Activated CD8-positive, alpha-beta memory T cell treated with anti-CD3 and anti-CD28 coated beads for 1 hour (primary cell): ENCODE measurements at places on chromosomes 3 and 15.

DNA sequence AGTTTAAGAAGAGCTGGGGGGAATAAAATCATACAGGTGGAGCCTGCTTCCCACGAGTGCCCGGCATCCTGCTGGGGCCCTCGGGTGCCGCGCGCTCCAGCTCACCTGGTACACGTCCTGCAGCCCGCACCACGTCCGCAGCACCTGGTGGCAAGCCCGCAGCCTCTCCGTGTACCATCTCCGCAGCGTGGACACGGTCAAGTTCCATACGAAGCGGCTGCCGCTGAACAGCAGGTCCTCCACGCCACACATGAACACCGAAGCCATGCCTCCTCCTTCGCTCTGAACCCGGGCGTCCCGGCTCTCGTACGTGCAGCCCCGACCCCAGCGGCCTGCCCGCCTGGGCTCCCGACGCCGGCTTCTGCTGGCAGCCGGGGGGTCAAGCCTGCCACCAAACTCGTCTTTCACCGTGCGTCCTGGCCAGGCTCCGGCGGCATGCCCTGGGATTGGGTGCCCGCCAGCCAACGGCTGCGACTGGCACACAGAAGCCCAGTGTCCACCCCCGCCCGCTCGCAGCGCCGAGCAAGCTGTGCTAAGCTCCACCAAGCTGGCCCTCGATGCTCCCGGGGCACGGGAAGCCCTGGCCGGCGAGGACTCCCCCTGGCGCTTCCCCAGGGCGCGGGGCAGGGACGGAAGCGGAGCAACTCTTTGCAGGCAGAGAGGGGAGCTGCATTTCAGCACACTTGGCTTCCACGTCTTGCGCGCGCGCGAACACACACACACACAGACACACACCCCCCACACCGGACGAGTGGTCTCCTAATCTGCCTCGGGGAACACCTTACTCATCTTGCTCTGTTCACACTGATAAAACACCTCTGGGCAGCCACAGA lies at the start of gene FRMD4B:
FRMD4B (minus strand) TSS at position 366 of the 833 bp plus-strand sequence; CDS start at position 267, 99 bp downstream.
- DNase-seq = no peak

DNA sequence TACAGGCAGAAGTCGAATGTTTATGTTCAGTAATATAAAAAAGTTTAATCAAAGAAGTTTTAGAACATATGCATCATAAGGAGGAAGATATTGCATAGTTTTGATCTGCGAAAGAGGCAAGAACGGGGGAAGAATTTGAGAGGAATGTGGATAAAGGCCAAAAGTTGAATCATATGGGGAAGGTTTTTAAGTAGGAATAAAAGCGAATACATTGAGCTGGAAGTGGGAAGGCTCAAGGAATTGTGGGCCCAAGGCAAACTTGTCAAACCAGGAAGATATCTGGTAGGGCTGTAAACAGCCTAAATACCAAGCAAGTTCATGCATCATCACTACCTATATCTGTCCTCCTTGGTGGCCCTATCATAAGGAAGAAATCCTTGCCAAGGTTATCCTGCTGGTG lies 186.9 kb downstream of the MAGI1 start:
- DNase-seq = no peak

GRCh38 chr3:24367664-24368264 lies 126.9 kb downstream of the THRB start:
- no peak for DNase-seq

- no peak for DNase-seq
Measured at GRCh38 chr15:33473714-33474113, 162.9 kb downstream of the RYR3 start.

DNA sequence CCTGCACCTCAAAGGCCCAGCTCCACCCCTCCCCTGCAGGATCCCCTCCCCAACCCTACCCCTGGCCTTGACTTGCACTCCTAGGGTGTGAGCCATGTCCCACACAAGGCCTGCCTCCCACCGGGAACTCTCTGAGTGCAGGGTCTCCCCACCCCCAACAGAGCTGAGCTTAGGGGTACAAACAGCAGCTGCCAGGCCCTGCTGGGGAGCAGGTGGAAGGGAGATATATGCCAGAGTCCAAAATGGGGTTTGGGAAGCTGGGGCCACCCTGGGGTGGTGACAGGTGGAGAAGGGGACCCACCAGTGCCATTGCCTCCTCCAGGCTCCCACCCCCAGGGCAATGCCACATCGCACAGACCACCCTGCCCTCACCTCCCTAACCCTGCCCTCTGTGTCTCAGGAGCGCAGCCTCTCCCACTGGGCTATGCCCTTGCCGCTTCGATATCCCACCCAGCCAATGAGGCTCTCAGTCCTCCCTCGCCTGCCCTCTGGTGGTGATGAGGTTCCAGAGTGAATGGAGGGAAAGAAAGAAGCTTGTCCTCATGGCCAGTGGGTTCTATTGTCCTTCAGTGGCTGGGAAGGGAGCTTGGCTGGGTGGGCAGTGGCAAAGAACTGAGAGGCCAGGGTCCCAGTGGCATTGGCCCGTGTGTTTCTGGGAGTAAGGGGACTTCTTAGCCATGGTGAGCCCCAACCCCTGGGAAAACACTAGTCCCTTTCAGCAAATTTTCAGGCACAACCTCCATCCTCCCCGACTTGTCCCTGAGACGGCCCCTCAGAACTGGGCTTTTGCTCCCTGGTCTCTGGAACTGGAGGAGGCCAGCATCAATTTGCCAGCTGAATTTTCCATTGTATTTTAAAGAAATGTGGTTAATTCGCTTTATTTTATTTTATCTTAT lies 46.8 kb downstream of the CYP11A1 start:
- no peak for DNase-seq

DNA sequence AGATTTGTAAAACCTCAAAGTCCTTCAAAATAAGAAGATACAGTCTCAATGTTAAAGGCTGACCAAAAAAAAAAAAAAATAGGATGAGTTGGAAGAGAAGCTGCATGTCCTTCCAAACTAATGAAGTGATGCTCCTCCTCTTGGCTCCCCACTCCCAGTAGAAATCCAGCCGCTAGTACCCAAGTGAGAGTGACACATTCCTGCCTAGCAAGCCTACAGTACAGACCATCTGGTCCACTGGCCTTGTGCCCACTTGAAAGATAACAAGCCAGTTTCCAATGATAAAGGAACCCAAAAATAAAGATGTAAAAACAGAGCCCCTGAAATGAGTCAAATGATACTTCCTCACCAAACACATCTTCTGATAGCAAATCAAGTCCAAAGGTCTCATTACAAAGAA lies 258.7 kb upstream of the NSMCE3 start:
- no peak for DNase-seq

DNA sequence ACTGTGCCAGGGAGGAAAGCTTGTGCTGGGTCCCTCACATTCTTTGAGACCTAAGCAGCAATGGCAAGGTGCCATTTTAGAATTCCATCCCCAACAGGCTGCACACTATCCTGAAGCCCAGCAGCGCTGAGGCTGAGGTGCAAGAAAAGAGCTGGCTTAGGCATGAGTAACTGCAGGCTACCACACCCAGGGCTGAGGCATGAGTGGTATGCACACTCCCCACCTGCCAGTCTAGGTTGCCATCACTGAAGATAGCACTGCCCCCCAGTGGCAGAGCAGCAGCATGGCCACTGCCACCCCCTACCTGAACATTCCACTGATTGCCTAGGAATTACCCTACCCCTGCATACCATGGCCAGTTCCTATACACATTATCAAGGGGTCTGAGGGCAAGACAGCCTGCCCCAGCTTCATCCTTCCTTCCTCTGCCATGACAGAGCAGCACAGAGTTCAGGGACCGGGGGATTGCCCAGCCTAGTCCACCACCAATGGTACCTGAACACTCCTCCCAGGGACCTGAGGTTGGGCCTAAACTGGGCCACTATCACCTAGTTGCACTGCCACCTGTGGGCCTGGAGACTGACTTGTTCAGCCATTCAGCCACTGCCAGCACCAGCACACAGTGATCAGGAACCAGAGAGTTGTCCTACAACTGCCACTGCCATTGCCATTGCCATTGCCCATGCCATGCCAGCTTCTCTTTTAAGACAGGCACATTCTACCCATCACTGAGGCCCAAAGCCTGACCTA lies 129.8 kb downstream of the SATB1 start:
- no peak for DNase-seq

DNA sequence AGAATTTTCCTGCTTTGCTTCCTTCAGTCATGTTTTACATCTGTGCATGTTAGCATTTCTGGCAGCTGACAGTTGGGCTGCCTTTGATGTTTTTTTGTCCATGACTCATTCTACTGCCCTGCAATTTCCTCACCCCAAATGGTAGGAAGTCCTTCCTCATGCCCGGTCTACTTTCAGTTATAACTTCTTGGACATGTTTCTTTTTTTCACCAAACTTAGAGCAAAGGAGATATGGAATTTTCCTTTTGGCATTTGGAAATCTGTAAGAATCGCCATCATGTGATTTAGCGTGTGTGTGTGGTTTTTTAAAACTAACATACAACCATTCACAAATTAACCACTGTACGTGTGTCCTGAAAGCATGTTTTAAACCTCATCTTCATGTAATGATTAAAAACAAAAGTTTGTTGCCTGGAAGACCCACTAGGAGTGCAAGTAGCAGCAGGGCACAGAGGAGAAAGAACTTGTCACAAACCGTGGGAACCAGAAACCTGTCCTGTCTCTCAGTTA lies 430.7 kb upstream of the CFAP20DC start:
- DNase-seq = no peak

GRCh38 chr3:114376516-114377185 lies 82.8 kb downstream of the TIGIT start:
- DNase-seq = no peak

- no peak for DNase-seq
Measured at GRCh38 chr3:184491867-184492615, 69.5 kb upstream of the EPHB3 start.
